Astrocyte (in vitro differentiated cells and primary cell): ENCODE measurements at places on chromosomes 12 and 14.

GRCh38 chr14:93959239-93960107, 16.9 kb downstream of the ASB2 start:
- peak; percentile 86 for DNase-seq

- no peak for DNase-seq
These were observed 72.2 kb downstream of the VCPKMT start for GRCh38 chr14:50044042-50044651.

- DNase-seq: peak; percentile 80
These were observed 12.1 kb downstream of the CSRP2 start for GRCh38 chr12:76866726-76867125.

DNA sequence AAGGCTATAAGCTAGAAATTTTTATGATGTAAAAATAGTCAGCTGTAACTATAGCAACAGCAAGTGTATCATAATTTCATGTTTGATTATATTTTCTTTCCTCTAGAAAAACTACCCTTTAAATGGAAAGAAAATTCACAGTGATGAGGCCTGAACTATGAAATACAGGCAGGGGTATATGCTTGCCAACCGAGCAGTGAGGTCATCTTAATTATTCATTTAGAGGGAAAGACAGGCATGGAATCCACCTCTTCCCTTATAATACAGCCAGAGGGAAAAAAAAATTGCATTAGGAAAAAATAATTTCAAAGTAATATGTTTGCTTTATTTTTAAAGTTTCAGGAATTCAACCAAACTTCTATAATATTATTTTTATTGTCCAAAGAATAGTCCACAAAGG, 139.8 kb downstream of the EPS8 start:
- no peak for DNase-seq

DNA sequence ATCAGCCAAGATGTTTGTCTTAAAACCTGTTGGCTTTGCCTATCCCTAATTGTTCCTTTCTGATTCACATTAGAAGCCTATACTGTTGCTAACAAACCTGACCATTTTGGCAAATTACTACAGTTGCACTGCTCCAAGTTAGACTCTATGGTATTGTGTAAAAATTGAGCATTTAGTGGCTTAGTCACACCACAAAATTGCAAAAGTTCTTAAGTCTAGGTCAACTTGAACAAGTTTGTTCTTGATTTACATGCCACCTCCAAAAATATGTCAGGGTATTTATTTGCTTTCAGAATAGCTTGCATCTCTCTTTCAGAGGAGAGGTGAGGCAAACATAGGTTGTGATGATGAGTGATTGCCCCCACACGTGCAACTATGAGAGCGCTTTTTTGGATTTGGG, 27.0 kb upstream of the PTHLH start:
- peak; percentile 88 for DNase-seq

DNA sequence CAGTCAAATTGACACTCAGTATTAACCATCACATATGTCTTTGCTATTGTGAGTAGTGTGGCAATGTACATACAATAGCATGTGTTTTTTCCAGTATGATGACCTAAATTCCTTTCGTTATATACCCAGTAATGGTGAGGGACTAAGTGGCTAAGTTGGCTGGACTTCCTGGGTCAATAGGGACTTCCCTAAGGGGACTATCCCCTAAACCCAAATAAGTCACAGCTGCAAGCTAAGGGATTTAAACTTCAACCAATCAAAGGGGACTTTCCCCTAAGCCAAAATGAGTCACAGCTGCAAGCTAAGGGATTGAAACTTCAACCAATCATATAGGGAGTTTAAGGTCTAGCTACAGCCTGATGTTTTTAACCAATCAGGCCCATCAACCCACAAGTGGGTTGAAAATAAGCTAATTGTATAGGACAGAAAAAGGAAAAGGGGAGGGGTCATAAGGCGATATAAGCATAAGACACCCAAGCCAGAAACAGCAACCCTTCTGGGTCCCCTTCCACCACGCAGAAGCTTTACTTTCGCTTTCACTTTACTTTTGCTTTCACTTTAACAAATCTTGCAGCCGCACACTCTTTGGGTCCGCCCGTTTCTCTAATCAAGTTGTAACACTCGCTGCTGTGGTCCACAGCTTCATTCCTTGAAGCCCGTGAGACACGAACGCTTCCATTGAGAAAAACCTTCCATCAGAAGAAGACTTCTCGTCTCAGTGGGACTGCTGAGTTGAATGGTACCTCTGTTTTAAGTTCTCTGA, 404.4 kb downstream of the FLRT2 start:
- DNase-seq: no peak

GRCh38 chr14:91332986-91333649, 84.5 kb downstream of the CCDC88C start:
- no peak for DNase-seq

GRCh38 chr12:110536834-110537604, 34.9 kb downstream of the RAD9B start:
- DNase-seq: no peak

- DNase-seq: peak; percentile 81
These were observed 653.9 kb upstream of the TBX3 start for GRCh38 chr12:115337693-115338543.

GRCh38 chr12:110004598-110004997, 5.4 kb downstream of the ANKRD13A start:
- DNase-seq: no peak

DNA sequence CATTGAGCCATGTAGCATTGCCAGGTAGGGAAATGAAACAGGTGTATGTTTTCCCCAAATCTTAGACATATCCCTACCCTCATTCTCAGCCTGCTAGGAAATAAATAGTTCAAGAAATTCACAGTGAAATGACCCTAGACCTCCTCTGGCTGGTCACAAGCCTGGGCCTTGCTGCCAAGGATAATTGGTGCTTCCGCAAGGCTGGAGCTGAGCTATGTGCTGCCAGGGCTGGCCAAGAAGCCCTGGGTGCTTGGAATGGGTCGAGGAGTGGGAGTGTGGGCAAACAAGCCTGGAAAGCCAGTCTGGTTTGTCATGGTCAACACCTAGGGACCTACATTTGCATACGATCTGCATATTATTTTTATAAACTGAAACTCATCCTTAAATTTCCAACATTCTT, 31.3 kb upstream of the SLC10A1 start:
- DNase-seq: no peak

DNA sequence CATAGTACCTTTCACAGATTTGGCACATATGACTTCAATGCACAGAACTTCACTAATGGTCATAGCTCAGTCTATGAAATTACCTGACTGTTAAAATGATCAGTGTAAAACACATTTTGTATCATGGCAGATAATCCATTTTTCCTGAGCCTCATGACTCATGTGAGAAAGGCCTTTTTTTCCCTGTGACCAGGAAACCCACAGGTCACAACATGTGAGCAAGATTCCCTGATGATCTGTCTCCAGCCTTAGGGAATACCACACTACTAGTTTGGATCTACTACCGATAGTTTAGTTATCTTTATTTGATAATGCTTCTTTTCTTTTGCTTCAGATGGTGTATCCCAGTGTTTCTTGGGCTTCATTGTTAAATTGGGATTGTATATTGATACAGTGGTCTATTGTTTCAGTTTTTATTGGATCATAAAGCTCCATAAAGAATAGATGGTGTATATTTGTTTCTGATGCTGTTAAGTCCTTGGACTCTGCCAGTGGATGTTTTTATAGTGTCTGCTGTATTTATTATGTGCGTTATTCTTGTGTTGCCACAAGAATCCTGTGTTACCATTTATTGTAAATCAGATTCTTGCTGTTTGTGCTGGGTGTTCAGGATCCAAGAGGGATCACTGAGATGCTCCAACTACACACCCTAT, 248.7 kb upstream of the PELI2 start:
- no peak for DNase-seq

GRCh38 chr12:49794811-49795653, 33.2 kb downstream of the NCKAP5L start:
- DNase-seq: no peak

GRCh38 chr14:42470427-42470719, 863.7 kb downstream of the LRFN5 start:
- no peak for DNase-seq

DNA sequence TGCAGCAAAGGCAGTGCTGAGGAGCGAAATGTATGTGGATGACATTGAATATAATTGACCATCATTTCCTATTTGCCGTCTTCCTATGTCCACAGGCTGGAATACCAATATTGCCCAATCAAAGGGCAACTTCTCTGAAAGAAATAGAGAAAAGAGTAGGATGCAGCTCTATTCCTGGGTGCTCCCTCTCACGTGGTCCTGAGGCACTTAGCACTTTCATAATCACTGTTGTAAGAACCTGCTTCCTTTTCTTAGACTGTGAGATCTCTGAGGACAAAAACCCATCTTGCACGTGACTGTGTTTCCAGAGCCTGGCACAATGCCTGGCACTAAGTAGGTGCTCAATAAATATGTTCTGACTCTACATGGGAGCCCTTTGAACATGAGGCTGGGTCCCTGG, 122.7 kb upstream of the CPM start:
- no peak for DNase-seq

GRCh38 chr14:36424478-36425102, 95.4 kb downstream of the NKX2-1 start:
- no peak for DNase-seq

- no peak for DNase-seq
These were observed 58.1 kb downstream of the FSCB start for GRCh38 chr14:44448951-44449358.

- DNase-seq: peak; percentile 73
These were observed 3.4 kb downstream of the TAMALIN start for GRCh38 chr12:52010152-52010622.

DNA sequence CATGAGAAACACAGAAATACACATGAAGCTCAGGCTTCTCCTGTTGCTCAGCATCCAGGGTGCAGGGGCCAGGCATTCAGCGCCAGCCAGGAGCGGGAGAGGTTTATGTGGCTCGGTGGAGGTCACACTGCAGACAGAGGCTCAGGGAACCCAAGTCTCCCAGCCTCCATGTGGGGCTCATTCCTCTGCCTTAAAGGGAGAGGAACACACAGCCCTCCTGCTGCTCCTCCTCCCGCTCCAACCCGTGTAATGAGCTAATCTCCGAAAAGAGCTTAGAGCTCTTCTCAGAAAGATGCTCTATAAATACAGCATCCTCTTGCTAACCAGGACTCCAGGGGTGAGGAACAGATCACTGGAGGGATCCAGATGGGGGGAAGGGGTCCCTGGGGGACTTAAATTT, 28.2 kb downstream of the FGF6 start:
- no peak for DNase-seq

- no peak for DNase-seq
These were observed 2.5 kb upstream of the HOXC11 start for GRCh38 chr12:53970451-53970850.

GRCh38 chr12:3231399-3231876, 154.3 kb downstream of the TSPAN9 start:
- DNase-seq: peak; percentile 1

DNA sequence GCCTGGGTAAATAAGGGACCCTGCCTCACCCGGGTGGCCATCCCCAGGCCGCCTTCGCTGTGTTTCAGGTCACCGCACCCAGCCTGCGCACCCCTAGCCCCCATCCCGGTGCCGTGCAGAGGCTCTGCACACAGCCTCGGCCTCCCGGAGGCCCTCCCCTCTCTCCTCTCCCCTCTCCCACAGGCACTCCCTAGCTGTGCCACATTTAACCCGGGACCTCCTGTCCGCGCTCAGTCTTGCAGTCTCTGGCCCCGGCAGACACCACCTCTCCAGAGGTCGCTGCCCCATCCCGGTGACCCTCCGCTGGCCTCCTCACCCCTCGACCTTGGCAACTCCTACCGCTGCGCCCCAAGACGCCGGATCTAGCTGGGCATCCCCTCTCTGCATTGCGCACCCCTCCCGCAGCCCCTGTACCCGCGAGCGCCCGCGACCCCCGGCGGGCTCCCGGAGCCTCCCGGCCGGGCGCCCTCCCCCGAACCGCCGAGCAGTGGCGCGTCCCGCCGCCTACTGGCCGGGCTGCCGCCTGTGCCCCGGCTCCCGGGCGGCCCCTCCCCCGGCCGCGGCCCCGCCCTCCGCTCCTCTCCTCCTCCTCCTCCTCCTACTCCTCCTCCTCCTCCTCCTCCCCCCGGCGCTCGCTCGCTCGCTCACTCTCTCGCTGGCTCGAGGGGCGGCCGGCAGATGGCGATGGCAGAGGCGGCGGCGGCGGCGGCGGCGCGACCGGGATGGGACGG, 120.7 kb downstream of the AACS start:
- DNase-seq: peak; percentile 55

DNA sequence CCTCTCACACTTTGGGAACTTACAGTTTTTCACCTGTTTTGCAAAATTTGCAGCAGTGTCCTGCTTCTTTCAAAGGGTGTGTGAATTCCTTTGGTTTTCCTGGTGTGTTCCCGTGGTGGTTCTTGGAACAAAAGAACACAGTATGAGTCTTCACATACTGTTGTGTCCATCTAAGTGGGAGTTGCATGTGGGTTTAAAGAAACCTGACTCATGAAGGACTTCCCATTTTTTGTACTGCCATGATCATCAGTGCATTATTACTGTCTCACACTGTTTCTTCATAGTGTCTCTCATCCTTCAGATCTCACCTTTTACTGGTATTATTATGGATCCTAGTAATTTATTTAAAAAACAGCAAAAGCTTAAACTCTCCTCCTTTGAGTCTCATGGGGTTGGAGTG, 3.8 kb upstream of the GZMH start:
- no peak for DNase-seq

DNA sequence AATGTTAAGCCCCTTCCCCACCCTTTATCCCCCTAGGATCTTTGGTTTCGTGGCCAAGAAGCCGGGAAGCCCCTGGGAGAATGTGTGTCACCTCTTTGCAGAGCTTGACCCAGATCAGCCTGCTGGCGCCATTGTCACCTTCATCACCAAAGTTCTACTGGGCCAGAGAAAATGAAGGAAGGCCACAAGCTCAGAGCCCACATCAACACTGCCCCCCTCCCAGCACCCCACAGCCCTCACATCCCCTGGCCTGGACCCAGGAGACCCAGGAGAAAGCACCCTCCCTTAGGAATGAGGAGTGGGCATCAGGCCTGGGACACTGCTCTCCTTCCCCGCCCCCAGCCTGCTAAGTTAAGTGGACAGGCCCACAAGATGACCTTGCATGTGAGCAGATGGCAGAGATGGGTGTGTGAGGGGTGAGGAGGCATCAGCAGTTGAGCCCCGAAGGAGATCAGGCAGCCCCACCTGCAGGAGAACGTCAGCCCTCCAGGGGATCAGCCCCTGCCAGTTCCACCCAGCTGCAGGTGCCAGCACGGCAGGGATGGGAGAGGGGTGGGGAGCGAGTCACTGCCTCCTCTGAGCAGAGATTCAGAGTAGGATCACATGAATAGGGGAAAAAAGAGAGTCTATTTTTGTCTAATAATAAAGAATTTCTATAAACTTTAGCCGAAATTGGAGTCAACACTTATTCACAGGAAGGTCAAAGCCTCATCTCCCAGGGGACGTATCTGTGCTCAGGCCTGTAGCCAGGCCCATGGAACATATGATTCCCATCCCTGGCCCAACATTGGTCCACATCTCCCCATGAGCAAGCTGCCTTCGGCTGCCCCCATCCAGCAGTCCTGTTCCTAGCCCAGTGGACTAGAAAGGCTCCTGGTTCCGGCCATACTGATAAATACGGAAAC, 14.1 kb downstream of the TNS2 start:
- no peak for DNase-seq
